ENCODE measurements at places on chromosomes 5 and 9.

GRCh38 chr9:438961-439768 lies 224.5 kb downstream of the DOCK8 start:
- DNase-seq: no peak

- no peak for DNase-seq
Observed at GRCh38 chr5:151285683-151286082, 17.9 kb downstream of the SLC36A3 start.

- DNase-seq: no peak
Observed at GRCh38 chr5:73265641-73266040, 92.6 kb downstream of the TMEM174 start.

DNA sequence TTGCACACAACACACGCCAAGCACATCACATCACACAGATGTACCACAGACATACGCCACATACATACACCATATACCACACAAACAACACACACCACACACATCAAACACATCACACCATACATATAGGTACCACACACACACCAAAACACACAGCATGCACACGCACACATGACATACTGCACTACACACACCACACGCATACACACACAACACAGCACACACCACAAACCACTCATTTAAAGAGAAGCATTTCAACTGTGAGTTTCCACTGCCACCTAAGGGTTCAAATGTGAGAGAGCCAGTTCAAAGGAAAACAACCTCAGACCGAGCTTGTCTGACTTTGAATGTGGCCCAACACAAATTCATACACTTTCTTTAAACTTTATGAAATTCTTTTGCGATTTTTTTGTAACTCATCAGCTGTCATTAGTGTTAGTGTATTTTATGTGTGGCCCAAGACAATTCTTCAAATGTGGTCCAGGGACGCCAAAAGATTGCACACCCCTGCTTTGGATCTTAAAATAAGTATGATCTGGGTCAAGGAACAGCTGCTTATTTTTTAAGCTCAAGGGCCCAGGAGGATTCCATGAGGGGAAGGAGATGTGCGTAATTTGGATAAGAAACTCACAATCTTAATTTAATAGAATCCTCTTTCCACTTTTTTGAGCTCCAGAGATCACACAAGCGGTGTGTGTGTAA lies 494.6 kb downstream of the GADD45G start:
- no peak for DNase-seq

- no peak for DNase-seq
Observed at GRCh38 chr5:58357121-58357520, 102.8 kb downstream of the PLK2 start.

DNA sequence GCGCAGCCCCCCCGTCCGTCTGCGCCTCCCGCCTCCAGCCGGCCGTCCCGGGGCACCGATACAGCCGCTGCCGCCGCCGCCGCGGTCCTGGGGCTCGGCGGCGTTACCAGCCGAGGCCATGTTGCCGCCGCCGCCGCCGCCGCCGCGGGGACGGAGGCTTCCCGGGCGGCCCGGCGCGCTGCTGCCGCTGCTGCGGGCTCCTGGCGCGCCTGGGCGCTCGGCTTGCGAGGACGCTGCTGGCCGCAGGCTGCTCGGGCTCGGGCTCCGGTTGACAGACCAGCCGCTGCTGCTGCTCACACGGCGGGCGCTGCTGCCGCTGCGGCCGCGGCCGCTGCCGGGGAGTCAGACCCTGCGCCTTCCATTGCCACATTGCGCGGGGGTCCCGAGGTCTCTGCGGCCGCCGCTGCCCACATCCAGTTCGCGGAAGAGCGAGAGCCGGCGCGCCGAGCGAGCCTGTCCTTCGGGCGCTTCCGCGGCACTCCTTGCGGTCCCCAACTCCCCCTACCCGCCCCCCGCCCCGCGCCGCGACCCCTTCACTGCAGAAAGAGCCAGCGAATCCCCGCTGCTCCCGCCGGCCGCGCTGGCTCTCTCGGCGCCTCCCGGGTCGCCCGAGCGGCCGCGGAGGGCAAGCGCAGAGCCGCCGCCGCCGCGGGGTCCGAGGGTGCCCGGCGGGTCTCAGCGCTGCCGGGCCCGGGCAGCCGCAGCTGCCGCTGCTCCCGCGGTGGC lies 8.4 kb downstream of the PTCH1 start:
- DNase-seq: no peak

DNA sequence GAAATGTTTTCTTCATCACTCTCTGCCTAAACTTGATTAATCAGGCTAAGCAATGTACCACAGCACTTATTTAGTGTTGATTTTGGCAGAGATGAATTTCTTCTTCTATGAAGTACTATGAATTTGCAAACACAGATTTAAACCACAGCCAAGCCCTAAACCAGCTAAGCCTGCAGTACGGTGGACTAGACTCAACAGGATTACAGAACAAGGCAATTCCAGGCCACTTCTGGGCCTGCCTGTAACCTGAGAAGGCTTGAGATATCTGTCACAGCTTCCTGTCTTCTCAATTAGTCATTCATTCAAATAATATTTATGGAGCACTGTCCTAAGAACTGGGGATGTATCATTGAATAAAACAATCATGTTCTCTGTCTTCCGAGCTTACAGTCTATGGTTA lies 32.4 kb upstream of the CAST start:
- peak; percentile 90 for DNase-seq

- DNase-seq: no peak
Observed at GRCh38 chr5:38905516-38905915, 59.7 kb downstream of the OSMR start.

Measured in AG09309 (cell line).